ENCODE measurements at places on chromosomes 12 and 14.

- no peak for DNase-seq
These were observed 53.7 kb downstream of the MAP3K9 start for GRCh38 chr14:70755655-70756054.

DNA sequence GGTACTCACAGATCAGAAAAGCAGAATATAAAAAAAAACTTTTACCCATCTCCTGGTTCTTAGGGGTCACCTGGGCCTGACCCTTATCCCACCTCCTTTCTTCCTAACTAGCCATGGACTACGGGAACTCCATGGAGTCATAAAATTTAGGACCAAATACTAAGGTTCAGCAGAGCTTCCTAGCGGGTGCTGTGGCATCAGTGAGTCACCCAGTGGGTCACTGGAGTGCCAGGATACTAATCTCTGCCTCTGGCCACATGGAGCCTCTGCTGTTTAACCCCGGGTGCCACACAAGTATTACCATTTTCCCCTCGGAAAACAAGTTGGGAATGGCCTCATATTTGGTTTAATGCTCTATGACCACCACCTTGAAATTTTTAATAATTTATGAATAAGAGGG is 6.9 kb downstream of the ZBTB39 start:
- no peak for DNase-seq

DNA sequence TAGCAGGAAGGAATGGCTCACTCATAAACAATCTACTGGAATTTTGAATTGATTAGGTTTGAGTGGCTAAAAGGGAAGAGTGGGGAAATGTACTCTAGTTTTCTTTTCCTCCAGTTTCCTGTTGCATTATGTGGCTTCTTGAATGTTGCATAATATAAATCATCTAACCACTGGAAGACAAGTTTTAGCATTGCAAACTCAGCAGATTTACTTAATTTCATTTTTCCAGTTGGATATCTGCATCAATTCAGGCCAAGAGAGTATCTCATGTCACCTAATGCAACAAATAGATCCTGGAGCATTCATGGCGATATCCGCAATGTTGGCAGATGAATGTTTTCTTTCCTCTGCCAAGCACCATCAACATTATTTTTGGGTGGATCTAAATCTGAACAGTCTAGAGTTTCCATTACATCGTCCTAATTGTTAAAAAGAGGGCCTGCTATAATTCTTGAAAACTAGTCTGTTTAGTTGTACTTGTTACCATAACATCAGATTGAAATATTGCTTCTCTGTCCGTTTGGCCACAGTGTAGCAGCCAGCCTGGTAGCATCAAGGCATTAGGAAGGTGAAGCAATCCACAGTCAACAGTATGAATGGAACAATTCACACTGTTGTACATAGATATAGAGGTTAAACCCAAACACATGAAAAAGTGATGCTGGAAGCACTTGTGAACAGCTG is 544.2 kb downstream of the ETNK1 start:
- DNase-seq, result no peak

DNA sequence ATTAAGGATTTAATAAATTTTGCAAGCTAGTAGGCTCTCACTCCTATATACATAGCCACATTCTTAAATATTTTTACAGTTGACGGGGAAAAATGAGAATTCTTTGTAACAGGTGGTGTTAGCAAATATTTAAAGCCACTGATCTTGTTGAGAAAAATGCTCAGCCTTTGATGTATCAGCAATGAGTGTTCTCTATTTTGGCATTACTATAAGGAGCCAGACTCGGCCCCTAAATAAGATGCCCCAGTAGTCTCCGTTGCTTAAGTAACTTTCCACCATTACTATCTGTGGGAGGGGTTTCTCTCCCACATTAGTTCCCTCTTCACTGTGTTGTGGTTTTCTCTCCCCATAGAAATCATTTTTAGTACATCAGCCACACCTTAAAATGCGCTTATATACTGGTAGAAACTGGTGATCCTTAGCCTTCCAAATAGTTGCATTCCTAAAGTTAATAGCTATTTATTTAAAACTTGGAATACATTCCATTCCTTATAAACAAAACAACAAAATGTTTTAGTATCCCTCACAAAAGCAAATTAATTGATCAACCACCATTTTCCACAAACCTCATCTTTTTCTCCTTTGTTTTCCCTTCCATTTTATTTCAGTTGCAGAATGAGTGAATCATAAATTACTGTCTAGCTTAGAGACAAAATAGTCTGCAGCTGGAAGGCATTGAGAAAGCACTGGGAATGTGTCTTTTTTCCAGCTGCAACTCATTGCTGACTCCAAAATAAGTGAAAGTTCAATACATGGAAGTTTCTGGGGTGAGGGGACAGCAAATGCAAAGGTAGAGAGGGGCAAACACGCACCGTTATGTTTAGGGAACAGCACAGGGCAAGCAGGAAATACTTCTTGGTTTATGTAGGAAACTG is 84.7 kb upstream of the FERMT2 start:
- no peak for DNase-seq

GRCh38 chr12:117850048-117850447 is 118.7 kb downstream of the KSR2 start:
- peak; percentile 32 for DNase-seq

GRCh38 chr12:56517854-56518253 is 3.8 kb upstream of the RBMS2 start:
- no peak for DNase-seq

DNA sequence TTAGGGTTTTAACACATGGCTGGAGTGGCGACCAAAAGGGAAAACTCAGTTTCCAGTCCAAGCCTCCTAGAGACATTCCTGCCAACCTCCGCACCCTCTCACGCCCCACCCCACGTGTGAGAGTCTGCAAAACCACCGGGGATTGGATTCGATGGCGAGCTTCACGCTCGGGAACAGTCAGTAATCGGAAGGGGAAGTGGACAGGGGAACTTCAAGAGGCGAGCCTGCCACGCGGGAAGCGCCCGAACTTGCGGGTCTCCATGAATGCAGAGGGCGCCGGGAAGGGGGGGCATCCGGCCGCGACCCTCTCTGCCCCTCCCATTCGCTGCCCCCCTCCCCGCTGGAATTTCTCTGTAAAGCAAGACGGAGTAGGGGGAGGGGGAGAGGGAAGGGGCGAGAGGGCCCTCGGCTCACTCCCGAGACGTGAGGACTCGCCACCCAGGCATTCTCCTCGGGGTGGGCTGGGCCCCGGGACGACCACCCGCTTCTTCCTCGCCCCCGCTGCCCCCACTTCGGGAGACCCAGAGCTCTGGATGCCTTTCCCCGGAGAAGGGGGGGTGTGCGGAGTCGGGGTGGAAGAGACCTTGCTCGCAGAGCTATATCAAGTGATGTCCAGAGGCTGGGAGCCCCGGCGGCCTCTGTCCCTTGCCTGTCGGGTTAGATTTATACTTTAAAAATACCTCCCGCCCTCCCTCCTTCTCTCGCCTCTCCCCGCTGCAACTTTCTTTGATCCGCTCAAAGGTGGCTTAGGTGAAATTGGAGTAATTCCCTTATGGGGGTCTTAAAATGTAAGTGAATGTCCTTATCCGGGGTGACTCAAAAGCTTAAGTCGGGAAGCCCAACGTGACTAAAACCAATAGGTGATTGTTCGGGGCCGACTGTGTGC is 2.5 kb upstream of the CCND2 start:
- peak; percentile 67 for DNase-seq

DNA sequence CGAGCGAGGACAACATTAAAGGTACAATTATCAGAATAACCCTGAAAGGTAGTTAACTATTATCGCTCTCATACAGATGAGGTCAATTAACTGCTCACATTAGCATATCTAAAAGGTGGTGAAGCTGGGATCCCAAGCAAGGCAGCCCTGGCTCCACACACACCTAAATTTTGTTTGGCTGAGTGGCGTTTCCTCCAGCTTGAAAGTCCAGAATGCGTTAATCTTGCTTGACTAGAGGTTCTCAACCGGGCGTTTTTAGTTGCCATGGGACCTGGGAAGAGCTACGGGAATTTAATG is 531 bp downstream of the DLGAP5 start:
- no peak for DNase-seq

DNA sequence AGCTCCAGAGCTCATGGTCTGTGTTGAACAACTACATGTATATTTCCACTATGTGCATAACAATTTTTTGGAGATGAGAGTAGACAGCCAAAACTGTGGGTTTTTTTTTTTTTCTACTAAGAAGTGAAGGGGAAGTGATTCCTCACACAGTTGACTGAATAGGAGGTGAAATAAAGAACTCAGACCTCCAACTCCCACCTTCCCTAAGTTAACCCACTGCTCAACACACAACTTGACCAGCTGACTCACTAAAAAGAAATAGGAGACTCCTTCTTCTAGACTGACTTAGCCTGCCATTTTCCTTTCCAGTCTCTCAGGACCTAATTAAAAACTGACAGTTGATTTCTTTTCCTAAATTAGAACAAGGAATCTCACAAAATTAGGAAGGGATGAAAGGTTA is 1.7 kb downstream of the M6PR start:
- DNase-seq, result peak; percentile 18
